Choroid plexus epithelial cell (primary cell): ENCODE measurements at places on chromosomes 7 and 10.

DNA sequence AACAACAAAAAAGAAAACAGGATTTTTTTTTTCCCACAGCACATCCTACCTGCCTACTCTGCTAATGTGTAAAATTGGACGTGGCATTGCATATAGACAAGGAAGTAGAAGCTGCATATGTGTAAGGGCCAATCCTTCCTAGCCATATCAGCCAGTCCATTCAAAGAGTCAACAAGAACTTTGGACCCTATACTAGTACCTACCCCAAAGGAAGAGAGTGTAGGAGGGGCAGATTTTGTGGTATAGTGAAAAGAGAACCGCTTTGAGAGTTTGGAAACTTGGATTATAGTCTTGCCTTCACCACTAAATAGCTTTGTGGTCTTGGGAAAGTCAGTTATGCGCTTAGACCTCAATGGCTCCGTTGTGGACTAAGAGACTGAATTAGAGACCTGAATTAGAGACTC lies 12.1 kb upstream of the MCU start:
- no peak for DNase-seq

DNA sequence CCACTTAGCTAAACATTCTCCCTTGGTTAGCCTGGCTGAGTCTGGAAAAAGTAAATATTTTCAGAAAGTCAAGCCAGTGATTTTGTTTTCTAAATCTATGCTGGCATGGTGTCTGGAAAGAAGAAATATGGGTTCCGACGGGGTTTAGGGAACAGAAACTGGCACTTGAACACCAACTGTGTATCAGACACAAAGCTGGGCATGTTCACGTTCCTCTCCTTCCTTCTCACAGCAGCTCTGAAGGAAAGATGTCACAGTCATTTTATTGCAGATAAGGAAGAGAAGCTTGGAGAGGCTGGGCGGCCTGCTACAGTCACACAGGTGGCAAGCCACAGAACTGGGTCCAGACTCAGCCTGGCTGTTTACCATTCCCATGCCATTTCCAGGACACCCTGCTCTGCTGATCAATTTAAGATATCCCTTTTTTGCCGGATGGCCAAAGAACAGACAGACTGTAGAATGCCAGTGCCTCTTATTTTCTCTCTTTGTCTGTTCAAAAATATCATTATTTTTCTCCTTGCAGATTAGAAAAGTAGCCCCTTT lies 118.8 kb downstream of the HERPUD2 start:
- DNase-seq = no peak

DNA sequence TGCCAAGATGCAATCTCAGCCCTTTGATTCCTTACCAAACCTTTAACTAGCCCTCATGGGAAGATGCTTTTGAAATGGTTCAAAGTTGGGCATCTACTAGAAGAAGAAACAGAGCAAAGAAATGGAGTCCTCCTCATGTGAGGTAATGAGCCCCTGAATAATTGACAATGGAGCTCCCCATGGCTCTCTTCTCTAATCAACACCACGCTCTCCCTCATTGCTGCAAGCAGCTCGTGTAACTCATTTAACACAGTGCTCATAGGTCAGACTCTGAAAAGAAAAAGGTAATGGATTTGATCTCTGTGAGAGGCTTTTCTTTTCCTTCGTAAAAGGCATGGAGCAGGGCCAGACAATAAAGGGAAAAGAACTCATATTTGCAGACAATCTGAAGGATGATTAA lies 312.8 kb downstream of the PHTF2 start:
- no peak for DNase-seq

GRCh38 chr10:17176091-17176490 lies 25.4 kb downstream of the TRDMT1 start:
- DNase-seq = no peak

DNA sequence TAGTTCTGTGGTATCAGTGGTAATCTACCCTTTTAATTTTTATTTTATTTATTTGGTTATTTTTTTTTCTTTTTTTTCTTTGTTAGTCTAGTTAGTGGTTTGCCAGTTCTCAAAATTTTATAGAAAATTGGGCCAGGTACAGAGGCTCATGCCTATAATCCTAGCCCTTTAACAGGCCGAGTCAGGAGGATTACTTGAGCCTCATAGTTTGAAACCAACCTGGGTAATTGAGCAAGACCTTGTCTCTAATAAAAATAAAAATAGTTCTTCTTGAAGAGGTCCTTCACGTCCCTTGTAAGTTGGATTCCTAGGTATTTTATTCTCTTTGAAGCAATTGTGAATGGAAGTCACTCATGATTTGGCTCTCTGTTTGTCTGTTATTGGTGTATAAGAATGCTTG lies 51.5 kb downstream of the PPP1R3A start:
- no peak for DNase-seq

- DNase-seq = peak; percentile 24
These were observed 101.1 kb upstream of the ABCB5 start for GRCh38 chr7:20514364-20514763.

DNA sequence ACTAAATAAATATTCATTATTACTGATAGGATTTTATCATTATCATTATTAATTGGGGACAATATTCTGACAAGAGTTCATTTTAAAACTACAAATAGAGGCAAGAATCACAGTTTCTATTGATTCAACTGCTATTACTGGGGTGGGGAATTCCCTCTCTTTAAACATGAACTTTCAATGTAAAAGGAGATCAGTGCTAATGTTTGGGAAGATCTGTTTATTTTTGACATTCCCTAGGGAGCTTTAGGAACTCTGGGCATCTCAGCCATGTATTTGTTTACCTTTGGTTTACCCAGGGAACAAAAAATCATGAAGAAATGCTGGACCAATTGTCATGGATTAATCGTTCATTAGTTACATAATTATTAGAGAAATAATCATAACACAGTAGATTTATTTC lies 443.2 kb upstream of the AKR1E2 start:
- DNase-seq = no peak

DNA sequence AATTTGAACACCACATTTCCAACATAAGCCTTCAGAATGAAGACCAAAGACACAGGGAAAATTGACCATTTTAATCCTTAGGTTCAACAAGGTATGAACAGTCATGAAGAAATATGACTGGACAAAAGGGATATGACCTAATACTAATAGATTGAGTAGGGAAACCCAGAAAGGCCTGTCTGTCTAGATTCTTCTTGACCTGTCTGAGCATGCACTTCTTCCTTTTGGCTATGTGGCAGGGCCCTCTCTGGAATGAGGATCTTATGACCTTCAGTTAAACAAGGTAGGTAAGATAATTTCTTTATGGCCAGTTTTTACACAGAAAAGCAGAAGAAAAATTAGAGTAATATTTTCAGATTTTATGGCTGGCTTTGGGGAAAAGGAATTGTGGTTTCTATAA lies 3.0 kb upstream of the PHYHIPL start:
- no peak for DNase-seq

GRCh38 chr10:79472449-79472848 lies 27.0 kb upstream of the ZCCHC24 start:
- no peak for DNase-seq

- no peak for DNase-seq
These were observed 110.0 kb downstream of the RELN start for GRCh38 chr7:103879411-103879810.

DNA sequence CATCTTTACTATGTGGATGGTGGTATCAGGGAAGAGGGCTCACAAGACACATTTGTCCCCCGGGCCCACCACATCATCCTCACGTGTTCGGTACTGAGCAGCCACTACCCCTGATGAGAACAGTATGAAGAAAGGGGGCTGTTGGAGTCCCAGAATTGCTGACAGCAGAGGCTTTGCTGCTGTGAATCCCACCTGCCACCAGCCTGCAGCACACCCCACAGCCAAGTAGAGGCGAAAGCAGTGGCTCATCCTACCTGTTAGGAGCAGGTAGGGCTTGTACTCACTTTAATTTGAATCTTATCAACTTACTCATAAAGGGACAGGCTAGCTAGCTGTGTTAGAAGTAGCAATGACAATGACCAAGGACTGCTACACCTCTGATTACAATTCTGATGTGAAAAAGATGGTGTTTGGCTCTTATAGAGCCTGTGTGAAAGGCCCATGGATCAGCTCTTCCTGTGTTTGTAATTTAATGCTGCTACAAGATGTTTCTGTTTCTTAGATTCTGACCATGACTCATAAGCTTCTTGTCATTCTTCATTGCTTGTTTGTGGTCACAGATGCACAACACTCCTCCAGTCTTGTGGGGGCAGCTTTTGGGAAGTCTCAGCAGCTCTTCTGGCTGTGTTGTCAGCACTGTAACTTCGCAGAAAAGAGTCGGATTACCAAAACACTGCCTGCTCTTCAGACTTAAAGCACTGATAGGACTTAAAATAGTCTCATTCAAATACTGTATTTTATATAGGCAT lies 9.1 kb upstream of the CSGALNACT2 start:
- DNase-seq = peak; percentile 99

DNA sequence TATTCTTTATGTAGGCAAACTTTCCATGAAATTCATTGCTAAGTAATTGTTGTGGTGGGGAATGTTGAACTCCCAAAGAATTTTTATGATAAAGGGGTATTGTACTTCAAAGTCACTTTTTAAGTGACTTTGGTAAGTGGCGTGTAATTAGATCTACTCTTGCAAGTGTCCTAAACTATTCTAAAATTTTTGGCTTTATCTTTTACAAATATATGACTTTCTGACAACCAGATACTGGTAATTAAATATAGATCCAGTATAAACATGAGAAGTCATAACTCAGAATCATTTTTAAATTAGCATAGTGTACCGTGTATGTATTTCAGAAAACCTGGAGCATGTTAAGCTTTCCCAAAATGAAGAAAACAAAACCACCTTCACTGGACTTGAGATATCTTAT lies 84.7 kb upstream of the HGF start:
- DNase-seq = no peak

- no peak for DNase-seq
These were observed 80.3 kb upstream of the CDCA7L start for GRCh38 chr7:22025983-22026382.

DNA sequence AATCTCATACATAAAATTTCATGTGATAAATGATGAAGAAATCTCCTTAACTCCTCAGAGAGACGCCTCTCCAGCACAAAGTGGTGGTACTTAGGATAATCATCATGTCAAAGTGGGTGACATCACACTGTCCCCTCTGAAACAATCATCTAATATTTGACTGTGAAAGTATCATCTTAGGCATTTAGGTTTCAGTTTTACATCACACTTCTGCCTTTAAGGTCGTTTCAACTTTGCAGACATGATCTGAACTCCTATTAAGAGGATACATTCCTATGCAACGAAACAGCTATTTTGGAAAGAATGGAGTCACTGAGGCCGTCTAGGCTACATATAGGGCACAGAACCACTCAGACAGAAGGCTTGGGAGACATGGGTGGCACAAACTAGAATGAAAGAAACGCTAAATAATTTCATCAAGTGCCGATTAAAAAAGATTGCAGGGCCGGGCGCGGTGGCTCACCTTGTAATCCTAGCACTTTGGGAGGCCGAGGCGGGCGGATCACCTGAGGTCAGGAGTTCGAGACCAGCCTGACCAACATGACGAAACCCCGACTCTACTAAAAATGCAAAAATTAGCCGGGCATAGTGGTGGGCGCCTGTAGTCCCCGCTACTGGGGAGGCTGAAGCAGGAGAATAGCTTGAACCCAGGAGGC lies 2.0 kb downstream of the VOPP1 start:
- no peak for DNase-seq

DNA sequence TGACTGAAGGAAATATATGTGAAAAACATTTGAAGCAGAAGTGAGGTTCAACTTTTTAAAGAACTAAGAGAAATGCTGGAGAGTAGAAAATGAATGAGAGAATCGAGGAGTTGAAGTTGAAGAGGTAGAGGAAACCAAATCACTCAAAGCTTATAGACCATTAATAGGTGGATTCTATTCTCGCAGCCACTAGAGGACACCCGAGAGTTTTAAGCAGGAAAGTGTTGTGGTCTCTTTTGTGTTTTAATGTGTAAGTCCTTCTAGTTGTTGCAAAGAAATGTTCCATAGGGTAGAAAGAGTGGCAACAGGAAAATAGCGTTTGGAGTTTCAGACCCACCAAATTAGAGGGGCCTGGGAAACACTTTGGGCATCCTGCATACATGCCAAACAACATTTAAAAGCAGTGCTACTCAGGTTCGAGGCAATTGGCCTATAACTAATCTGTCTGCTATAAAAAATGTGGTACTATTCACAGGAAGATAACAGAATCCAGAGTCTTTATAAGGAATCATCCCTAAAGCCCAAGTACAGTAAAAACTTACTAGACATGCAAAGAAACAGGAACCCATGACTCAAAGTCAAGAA lies 75.3 kb upstream of the TAS2R16 start:
- DNase-seq = peak; percentile 59

GRCh38 chr10:102119417-102120141 lies 589 bp downstream of the LDB1 start:
- peak; percentile 81 for DNase-seq

DNA sequence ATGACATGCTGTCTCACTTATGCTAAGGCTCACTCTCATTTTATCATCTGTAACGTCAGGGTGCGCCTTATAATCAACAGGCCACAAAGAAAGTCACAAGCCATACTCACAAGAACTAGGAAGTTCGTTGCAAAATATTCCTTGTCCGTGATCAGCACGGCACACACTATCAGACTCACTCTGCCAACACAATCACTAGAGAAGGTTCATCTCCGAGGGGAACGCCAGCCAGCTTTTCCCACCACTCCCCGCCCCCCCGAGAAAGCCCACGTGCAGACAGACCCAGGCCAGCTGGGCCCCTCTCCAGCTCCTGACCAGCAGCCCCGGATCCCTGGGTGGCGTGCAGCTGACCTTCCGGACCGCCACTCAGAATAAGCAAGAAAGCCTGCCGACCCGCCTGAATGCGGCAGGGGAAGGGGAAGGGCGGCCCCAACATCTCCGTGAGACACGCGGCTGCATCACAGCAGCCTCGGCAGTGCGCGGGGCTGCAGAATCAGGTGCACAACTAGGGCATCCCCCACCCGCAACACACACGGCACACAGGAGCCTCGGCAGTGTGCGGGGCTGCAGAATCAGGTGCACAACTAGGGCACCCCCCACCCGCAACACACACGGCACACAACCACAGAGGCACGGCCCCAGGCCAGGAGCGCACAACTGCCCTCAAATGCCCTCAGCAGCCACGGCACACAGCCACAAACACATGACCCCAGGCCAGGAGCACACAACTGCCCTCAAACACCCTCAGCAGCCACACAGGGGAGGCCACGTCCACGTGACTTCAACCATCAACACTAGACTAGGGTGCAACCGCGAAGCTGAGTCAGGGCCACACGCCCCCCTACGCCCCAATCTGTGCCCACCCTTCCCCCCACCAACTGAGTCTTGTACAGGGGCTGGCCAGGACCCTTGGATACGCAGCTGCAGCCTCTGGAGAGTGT lies 2.5 kb upstream of the GPR146 start:
- peak; percentile 14 for DNase-seq

GRCh38 chr7:98864731-98865453 lies 4.9 kb downstream of the TMEM130 start:
- DNase-seq = peak; percentile 18

DNA sequence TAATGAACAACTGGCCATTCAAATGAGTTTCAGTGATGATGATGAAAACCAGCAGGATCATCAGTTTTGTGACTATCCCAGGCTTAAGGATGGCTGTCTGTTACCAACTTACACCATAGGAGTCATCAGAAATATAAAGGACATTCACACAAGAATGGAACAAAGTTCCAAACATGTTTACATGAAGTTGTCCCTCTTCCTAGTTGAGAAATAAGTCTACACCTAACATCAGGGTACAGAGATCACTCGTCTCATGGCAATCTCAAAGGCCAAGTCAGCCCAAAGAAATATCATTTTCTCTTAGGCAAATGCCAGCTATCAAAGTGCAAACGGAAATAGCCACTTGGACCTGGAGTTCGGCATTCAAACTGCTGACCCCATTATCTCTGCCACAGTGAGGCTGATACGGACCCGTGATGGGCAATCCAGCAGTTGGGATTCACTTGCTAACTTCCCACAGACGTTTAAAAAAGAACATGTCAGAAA lies 53.0 kb downstream of the CREB3L2 start:
- no peak for DNase-seq

- no peak for DNase-seq
These were observed at the start of gene PFKP for GRCh38 chr10:3067118-3067858. Gene PFKP, plus strand, starts transcription at chr10:3067548. Its CDS starts 48 bp downstream, at chr10:3067596.
